IPS DF 6.9 (cell line): ENCODE measurements at places on chromosomes 16 and 17.
A peak's percentile ranks its signal among the peaks of the same experiment; 100 is the strongest.

DNA sequence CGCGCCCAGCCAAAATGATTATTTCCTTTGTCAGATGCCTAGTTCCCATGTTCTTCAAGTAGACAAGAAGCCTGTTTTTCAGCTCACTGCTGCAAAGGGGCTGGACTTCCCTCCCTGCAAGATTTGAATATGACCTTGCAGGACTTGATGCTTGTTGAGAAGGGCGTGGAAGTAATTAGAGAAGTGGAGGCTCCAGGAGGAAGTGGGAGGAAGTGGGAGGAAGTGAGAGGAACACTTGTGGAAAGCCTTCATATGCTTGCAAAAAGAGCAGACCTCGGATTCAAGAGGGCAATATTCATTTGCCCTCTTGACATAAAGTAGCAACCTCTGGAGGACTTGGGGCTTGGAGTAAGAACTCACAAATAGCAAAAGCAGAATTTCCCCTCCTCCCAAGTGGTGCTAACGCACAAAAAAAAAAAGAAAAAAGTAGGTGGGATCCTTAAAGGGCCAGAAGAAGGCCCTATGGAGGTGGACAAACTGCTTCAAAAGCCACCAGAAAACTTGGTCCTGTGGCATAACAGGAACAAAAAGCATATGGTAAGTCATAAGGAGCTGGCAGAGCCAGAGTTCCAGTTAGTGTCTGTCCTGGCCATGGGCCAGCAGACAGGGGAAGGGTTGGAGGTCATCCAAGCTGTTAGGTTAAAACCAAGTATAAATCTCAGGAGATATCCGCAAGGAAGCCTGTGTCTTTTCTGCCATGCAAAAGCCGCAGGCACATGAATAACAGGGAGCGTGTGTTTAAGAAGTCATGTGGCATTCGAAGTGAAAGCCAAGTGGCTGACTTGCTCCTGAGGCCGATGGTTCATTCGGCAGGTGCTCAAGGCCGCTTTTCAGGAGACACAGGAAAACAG is 20.6 kb upstream of the PRKAR1A start:
- DNase-seq: no peak

GRCh38 chr17:2972749-2973148 is 90.7 kb downstream of the OR1D5 start:
- DNase-seq: no peak

GRCh38 chr17:66474258-66474657 is 171.8 kb downstream of the PRKCA start:
- no peak for DNase-seq

DNA sequence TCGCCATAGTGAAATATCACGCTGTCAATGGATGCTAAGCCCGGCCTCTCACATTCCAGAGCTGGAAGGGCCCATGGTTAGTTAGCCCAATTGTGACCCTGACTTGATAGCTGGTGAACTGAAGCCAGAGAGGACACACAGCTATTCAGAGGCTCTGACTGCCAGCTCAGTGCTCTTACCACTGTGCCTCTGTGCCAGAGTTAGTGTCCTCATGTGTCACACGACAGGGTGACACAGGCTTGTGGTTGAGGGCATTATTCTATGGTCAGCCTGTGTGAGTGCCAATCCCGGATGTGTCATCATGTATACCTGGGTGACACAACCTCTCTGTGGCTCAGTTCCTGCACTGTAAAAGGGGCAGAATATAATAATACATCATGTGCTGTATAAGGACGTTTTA is 2.5 kb upstream of the MT1X start:
- DNase-seq: no peak

GRCh38 chr16:3681206-3681605 is 26.7 kb downstream of the DNASE1 start:
- DNase-seq: no peak

- DNase-seq: peak; percentile 50
These were observed 26.2 kb downstream of the ENDOV start for GRCh38 chr17:80441133-80441578.

GRCh38 chr16:77564791-77565390 is 130.1 kb upstream of the ADAMTS18 start:
- no peak for DNase-seq

DNA sequence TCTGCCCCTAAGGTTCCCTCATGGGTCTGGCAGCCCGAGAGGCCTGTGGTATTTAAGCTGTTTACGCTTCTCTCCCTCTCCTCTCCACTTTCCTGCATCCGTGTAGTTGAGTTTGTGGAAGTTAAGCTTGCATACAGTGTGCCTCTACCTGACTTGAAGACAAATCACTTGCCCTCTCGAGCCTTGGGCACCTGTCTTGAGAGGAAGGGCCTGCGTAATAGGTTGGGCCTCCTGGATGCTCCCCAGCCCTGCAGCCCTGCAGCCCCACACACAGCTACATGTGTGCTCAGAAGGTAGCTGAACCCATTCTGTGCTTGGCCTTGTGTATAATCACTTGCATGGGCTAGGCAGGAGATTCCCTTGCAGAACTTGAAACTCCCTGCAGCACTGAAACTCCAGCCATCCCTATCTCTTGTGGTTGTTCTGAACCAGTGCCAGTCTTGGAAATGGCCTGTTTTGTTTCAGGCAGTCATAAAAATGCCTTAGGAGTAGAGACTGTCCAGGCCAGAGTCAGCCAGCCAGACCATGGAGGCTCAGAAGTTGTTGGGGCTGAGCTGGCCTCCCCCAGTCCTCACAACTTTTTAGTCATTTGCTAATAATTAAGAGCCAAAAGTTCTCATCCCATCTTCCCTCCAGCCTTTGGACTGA is 134.6 kb downstream of the CLEC16A start:
- DNase-seq: no peak

- no peak for DNase-seq
These were observed 40.9 kb upstream of the MEOX1 start for GRCh38 chr17:43702637-43703036.

DNA sequence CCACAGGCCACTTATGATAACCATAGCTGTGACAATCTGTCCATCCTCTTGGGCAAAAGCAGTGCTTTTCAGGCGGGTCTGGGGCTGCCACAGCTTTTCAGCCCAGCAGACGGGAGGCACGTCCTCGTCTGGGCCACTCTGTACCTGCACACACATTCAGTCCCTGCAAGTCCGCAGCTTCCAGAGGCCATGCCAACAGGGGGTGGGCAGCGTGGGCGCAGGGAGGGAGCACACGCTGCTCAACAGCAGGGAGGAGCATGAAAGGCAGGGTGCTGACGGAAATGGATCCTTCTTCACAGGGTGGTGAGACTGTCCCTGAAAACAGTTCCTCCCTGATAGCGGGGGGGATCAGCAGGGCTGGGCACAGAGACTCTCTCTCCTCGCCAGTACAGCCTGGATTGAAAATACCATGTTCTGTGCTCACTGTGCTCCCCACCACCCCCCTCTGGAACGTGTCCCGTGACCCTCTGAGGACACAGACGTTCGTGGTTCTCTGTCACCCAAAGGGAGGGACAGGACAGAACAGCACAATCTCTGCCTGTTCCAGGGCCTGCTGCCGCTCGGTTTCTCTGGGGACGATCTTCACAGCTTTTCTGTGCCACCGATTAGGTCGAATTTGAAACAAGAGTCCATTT is 41.7 kb downstream of the PEMT start:
- no peak for DNase-seq

DNA sequence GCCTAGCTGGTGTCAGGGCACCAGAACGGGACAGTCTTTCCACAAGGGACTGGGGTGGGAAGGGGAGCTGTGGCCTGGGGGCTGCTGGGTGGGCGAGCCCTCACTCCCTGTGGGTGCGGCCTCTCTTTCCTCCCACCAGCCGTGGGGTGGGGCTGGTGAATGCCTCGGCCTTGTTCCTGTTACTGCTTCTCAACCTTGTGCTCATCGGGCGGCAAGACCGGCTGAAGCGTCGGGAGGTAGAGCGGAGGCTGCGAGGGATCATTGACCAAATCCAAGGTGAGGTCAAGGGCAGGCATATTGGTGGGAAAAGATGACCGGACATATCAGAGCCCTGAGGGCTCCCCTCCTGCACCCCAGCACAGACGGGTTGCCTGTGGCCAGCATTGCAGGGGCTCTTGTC is 29.2 kb downstream of the CASKIN2 start:
- no peak for DNase-seq

DNA sequence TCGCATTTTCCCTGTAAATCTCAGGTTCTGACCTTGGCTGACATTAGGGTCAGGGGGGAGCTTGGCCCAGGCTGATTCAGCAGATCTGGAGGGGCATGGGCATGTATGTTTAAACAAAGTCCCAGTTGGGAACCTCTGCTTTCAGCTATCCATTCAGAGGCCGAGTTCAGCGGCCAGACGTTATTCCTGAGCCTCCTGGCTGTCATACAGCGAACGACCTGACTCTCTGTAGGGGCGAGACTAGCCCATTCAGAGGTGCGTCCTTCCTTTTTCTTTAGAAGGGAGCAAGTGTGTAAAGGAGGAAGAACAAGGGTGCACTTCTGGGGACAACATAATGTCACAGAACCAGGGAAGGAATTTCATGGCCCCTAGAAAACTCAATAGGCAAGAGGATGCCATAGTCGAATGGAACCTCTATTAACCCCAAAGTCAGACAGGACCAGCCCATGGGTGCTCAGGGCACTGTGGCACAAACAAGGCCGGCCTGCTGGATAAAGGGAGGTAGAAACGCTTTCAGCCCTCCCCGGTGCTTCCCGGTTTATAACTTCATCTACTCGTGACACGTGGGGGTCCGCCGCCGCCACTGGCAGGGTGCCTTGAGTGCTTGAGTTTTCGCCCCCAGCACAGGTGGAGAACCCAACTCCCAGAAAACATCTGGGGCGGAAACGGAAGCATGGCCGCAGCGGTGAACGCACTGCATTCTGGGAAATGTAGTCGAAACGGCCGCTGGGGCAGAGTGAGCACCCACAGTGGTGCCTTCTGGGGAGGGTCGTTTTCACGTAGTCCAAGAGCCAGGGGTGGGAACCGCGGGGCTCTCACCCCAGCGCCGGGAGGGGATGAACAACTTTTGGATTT is 33.2 kb upstream of the PLCG2 start:
- DNase-seq: no peak

GRCh38 chr17:7004398-7005253 is 7.8 kb upstream of the RNASEK start:
- no peak for DNase-seq

GRCh38 chr17:47276868-47277267 is 23.2 kb downstream of the ITGB3 start:
- no peak for DNase-seq

DNA sequence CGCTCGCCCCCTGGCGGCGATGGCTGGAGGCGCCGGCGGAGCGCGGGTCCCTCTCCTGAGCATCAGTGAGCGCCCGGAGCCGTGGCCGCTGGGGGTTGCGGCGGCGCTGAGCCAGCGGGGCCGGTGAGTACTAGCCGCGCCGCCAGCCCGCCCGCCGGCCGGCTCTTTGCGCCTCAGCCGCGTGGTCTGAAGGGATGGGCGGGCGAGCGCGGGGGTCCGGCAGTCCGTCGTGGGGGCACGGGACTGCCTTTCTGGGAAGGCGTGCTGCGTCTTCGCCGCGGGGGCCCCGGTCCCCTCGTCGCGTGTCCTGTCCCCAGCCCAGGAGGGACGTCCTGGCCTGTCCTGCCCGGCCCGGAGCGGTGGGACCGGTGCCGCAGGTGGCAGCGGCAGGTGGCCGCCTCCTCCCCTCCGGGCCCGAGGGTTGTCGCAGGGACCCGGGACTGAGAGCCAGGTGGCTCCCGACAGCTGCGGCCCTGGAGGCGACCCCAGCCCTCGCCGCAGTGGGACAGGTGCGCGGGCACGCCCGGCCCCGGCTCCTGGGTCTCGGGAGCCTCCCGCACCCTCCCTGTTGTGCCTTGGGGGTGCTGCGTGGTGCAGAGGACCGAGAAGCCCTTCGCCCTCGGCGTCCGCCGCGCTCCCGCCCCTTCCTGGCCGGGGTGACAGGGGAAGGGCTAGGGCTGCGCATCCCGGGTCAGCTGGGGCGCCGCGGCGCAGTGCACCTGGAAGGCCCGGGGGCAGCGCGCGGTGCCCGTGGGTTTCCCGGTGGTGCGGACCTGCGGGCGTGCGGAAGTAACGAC is at the start of gene SPECC1:
Gene SPECC1 (plus strand): TSS at position 58 of the 797 bp plus-strand sequence. CDS start 87,293 bp downstream, outside the sequence.
- no peak for DNase-seq

- DNase-seq: no peak
These were observed 1.8 kb upstream of the HOXB4 start for GRCh38 chr17:48579760-48580554.

- DNase-seq: no peak
These were observed 896.2 kb downstream of the CDH11 start for GRCh38 chr16:64225696-64226095.

DNA sequence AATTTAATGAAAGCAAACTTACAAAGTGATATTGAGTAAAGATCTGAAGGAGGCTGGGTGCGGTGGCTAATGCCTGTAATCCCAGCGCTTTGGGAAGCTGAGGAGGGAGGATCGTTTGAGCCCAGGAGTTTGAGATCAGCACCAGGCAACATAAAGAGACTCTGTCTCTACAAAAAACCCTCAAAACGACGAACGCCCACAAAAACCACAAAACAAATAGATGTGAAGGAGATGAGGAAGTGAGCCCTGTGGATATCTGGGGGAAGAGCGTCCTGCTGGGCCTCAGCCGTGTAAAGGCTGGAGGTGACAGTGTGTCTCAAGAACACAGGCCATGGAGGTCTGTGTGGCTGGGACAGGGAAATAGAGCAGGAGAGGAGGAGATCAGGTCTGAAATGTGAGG is 68.8 kb downstream of the ITFG1 start:
- DNase-seq: no peak

- no peak for DNase-seq
These were observed 369 bp upstream of the GJD3 start for GRCh38 chr17:40364906-40365305.

GRCh38 chr16:73265124-73265837 is 217.4 kb upstream of the ZFHX3 start:
- DNase-seq: no peak

- DNase-seq: no peak
These were observed 73.0 kb downstream of the ABCC6 start for GRCh38 chr16:16150117-16150877.

DNA sequence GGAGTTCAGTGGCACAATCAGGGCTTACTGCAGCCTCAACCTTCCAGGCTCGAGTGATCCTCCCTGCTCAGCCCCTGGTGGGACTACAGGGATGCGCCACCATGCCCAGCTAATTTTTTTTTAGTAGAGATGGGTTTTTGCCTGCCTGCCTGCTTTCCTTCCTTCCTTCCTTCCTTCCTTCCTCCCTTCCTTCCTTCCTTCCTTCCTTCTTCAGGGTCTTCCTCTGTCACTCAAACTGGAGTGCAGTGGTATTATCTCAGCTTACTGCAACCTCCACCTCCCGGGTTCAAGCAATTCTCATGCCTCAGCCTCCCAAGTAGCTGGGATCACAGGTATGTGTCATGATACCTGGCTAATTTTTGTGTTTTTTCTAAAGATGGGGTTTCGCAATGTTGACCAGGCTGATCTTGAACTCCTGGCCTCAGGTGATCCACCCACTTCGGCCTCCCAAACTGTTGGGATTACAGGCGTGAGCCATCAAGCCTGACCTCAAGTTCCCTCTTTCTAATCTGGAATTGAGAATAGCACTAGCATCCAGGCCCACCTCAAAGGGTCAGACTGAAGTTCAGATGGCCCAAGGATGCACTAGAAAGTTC is 45.3 kb downstream of the PRAC1 start:
- DNase-seq: no peak
